Activated CD4-positive, alpha-beta T cell treated with anti-CD3 and anti-CD28 coated beads for 4 hours (primary cell): ENCODE measurements at places on chromosomes 6 and 20.

DNA sequence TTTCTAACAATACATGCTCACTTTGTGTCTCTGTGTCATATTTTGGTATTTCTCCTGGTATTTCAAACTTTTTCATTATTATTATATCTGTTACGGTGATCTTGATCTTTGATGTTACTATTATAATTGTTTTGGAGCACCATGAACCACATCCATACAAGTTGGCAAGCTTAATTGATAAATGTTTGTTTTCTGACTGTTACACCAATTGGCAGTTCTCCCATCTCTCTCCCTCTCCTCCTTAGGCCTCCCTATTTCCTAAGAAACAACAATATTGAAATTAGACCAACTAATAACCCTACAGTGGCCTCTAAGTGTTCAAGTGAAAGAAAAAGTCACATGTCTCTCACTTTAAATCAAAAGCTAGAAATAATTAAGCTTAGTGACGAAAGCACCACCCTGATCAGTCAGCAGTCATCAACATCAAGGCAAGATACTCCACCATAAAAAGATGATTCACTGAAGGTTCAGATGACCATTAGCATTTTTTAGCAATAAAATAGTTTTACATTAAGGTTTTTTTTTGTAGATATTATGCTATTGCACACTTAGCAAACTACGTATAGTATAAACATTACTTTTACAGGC, 61.5 kb downstream of the IBTK start:
- DNase-seq, result no peak

DNA sequence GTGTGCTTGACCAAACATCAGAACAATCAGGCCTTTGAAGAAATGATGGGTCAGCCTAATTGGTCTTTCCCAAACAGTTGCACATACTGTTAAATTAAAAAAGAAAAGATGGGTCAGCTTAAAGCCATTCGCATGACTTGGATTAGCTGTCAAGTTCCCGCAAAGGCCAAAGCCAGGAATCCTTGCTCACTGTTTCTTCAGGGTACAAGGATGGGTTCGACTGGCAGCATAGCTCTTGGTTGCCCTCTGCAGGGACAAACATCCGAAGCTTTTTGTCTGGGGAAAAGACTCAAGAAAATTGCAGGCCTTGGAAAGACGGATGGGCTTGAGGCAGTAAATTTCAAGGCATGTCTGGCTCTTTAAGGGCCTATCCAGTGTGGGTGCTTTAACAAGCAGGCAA, 168.0 kb downstream of the HDGFL1 start:
- no peak for DNase-seq

DNA sequence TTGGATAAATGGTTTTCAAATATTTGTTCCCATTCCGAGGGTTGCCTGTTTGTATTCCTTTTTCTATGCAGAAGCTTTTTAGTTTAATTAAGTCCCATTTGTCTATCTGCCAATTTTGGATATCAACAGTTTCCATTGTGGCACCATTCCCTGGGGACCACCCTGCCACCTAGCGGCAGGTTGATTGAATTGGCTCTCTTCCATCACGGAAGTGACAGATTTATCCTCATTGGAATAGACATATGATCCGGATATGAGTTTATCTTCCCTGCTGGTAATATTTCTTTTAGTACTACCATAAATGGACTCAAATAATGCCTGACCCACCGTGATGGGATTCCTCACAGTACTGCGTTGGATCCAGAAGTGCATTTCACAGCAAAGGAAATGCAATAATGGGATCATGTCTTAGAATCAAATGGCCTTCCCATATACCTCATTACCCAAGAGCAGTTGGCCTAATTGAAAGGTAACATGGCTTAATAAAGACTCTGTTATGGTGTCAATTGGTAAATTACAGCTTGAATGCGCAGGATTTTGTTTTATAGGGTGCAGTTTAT, 327.0 kb downstream of the BMP2 start:
- no peak for DNase-seq

DNA sequence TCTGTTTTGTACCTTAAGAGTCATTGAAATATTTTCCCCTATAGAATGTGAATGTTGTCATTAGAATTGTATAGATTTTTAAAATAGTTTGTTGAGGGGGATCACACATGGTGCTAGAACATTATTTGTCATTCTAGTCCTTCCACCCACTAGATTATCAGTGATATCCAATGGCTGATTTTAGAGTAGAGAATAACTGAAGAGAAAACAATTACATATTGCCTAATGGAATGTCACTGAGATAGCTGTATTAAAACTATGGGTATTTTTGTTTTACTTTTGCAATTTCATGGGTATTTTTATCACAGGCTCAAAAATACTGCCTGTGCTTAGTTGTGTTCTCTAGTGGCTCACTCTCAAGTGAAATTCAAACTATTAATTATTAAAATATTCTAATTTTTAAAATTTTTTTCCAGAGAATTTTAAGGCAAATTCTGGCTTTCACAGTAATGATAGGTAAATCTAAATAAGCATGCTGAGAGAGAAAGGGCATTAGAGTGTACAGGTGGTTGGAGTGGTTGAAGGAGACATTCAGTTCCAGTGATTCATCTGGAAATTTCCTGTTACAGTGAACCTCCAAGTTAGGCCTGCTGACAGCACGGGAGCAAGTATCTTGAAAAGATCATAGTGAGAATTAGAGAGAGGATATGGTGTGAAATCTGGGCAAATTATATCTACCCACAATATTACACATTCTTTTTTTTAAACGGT, 399.6 kb downstream of the NKAIN2 start:
- DNase-seq, result no peak

DNA sequence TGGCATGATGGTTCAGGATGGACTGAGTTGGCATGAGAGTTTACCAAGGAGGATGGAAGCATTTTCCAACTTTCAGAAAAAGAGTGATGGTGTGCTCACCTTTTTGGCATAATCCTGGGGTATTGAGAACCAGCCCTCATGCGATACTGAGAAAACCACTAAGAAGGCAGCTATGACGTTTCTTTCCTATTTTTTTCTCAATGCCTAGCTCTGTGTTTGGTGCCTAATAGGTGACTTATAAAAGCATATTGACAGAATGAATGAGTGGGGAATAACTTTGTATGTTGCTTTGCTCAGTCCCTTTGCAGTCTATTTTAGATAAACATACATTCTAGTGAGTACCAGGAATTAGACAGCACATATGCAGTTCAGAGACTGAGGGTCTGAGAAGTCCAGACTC, 816.3 kb downstream of the DHX35 start:
- no peak for DNase-seq

GRCh38 chr6:10518557-10519407, 2.4 kb upstream of the GCNT2 start:
- no peak for DNase-seq

DNA sequence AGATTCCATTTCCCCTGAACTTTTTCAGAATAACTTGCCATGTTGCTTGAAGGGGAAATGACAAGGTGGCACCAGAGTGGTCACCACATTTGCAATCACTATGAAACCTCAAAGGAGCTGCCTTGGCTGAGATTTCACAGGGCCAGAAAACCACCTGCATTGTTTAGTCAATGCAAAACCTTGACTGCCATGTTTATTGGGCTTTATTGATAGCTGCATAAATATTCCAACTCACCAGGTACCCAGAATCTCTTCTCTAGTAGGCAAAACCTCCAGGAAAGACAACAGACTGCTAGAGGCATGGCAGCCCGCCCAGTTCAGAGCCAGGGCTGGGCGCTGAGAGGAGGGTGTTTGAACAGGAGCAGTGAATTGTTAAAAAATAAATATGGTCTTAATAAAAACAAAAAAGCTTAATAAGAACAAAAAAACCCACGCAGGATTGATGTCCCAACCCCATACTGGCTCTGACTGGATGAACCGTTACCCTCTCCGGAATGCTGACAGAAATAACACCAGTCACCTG, 375.6 kb downstream of the ZFAND3 start:
- DNase-seq, result no peak

DNA sequence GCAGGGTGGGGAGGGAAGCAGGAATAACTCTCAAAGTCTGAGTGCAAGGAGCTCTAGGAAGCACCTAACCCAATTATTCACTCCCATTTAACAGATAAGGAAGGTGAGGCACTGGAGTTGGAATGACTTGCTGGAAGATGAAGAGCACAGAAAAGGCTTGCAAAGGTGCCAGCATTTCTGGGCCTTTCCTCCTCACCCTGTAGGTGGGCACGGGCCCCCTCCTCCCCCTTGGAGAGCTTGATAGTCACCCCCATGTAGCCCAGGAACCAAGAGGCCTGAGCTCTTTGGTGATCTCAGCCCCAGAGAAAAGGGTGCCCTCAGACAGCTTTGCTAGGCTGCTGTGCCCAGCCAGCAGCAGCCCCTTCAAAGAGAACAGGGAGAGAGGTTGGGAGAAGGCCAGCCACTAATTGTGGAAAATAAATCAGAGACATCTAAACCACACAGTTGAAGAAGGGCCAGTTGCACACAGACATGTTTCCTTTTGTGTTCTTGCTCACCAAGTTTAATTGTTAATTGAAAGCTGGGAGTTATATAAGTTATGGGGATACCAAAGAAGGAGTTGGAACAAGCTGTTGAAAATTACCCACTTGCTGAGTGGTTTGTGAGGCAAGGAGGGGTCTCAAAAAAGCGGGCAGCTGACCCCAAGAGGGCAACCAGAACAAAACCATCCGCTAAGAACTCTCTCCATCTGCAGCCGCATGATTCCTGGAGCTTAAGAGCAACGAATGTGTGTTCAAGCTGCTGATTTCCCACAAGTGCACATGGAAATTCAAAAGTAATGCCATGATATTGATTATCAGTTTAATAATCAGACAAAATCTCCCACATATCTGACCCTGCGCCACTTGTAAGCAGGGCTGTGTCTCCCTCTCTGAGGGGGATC, 77.0 kb downstream of the MRPL14 start:
- DNase-seq, result no peak

DNA sequence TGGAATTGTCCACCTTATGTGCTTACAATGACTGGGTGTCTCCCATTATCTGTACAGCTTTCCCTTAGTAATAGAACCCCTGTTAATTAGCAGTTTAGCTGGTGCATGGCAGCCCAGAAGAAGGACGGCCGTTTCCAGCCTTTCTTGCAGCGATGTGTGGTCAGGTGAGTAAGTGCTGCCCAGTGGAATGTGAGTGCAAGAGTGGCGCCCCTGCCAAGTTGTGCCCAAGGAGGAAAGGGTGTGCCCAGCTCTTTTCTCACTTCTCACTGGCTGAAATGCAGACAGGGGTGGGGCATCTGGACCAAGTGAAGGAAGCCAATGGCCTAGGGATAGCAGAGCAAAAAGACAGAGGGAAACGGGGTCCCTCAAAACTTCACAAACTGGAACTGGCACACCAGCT, 296.8 kb downstream of the PREX1 start:
- no peak for DNase-seq

GRCh38 chr6:7693827-7694226, 32.1 kb upstream of the BMP6 start:
- no peak for DNase-seq

DNA sequence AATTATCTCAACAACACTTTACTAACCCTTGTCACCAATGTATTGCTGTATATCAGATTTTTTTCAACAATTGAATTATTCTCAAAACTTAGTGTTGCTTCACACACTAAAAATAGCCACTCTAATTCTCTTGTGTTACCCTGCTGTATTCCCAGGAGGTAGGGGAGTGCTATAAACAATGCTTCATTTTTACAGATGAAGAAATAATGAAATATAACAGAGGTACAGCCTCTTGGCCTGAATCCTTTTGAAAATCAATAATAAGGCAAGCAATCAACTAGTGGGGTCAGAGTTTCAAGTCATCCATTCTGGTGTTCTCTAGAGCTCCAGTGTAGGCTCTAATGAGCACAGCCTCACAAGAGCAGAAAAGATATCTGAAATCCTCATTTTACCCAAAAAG, 10.9 kb downstream of the HIVEP2 start:
- no peak for DNase-seq

GRCh38 chr6:15842727-15843117, 179.9 kb upstream of the DTNBP1 start:
- no peak for DNase-seq

- no peak for DNase-seq
Measured at GRCh38 chr6:92840246-92840930, 579.0 kb downstream of the EPHA7 start.

DNA sequence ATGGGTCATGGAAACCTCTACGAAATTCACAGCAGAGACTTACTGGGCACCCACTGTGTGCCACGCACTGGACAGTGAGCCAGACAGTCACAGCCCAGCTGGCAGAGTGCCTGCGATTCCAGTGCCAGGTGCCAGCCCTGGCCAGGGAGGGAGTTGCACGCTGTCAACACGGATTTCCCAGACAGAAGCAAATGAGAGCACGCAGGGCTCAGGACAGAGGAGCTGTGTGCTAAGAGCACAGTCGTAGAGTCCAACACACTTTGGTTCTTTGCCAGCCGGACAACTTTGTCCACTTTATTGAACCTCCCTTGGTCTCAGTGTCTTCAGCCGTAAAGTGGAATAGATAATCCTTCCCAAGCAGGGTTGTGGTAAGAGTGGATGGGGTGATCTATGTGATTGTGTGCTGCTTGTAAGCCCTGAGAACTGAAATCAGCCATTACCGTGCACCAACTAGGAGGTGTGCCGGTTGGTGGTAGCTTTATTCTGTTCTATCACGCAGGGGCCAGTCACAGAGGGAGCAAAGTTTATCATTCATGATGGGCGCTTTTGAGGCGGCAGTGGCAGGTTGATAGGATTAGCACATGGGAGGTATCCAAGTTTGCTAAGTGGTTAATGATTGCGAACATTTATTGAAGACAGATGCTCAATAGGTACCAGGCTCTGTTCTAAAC, 40.6 kb downstream of the SIRPA start:
- DNase-seq, result no peak

- no peak for DNase-seq
Measured at GRCh38 chr6:142942805-142943227, 2.2 kb downstream of the HIVEP2 start.

DNA sequence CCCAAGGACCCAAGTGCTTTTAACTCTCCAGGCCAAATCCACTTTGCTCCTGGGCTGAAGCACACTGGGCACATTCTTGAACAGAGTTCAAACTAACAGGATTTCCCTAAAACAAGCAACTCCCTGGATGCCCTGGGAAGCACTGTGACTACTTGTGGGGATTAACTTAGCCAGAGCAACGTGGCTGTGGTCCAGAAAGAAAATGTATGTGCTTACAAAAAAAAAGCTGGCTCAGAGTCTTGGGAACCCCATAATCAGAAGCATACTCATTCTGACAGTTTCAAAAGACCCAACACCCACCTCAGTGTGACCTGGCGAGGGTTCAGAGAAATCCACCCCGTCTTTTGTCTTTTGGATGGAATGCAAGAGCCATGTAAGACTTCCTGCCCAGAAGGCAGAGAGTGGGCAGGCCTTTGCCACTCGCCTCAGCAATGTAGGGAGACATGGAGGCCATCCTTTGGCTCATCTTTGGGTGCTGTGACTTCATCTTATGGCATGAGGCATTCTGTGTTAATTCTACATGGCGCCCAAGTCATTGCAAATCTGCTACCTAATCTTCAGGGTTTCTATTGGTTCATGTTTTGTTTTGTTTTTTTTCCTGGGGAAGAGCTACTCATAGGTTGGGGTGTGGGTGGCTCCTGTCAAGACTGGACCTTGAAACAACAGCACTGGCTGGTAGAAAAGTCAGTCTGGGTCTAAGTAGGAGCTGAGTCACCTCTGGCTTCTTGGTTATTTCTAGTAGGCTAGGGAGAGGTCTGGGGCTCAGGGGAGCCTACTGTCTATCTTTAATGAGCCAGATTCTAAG, 248.6 kb upstream of the SUPT3H start:
- DNase-seq, result no peak

- no peak for DNase-seq
Measured at GRCh38 chr6:136284909-136285308, 4.7 kb downstream of the BCLAF1 start.

GRCh38 chr6:73624896-73625295, 28.9 kb downstream of the SLC17A5 start:
- no peak for DNase-seq
